ENCODE measurements at places on chromosomes 1 and 21.

GRCh38 chr1:230763927-230764591 is 16.9 kb downstream of the CAPN9 start:
- DNase-seq = no peak

GRCh38 chr1:16440470-16441281 is at the start of gene NECAP2:
Gene NECAP2 (plus strand): TSS chr1:16440724. CDS start chr1:16440762, 38 bp downstream.
- peak; percentile 90 for DNase-seq

DNA sequence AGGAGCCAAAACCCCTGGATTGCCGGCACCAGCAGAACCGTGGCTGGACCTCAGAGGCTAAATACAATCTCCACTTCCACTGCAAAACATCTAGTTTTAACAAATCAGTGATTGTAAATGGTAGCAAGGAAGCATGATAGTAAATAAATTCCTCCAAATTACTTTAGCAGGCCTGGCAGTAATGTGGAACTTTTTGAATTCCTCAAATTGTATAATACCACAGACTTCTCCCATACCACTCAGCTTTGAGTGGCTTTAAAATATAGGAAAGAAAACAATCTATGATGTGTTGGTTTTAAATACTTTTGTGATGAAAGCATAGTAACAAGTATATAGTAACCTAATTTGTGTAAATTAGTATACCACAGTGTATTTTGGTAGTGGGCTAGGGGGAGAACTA is 34.1 kb downstream of the NIBAN1 start:
- no peak for DNase-seq

GRCh38 chr1:215228193-215228592 is 145.7 kb downstream of the KCNK2 start:
- DNase-seq = no peak

DNA sequence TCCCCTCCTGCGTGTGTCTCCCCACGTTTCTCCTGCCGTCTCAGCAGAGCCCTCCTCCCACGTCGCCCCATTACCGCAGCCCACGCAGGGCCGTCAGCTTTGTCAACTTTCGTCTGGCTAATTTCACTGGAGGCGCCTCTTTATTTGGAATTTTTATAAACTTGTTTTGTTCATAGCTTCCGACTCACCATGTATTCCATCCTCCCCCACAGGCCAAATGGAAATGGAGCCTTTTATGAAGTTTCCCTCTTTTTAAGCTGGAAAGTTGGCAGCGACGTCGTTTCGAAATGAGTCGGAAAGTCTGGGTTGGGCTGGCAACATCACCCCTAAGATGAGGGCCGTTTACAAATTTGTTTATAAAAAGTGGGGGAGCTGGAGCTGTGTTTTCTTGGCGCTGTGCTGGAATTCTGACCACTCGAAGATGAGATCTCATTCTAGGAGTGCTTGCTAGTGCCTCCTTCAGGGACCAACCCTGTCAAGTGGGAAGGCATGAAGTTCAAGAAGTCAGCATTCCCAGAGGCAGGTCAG is 23.7 kb upstream of the SLC45A1 start:
- no peak for DNase-seq

DNA sequence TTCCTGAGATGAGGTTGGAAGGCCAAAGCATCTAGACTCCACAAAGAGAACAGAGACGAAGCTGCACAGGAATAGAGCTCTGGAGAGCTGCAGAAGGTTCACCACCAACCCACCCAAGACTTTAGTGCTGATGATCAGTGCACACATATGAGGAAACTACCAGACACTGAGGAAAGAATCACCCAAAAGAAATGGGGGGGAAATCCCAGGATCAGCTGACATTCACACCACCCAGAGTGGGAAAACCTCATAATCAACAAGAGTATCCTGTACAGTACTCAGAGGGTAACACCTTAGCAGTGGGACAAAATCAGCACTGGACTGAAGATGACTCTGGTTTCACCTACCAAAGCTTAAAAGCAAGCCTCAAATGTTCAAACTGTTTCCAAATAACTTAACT is 36.4 kb downstream of the DENND1B start:
- no peak for DNase-seq

DNA sequence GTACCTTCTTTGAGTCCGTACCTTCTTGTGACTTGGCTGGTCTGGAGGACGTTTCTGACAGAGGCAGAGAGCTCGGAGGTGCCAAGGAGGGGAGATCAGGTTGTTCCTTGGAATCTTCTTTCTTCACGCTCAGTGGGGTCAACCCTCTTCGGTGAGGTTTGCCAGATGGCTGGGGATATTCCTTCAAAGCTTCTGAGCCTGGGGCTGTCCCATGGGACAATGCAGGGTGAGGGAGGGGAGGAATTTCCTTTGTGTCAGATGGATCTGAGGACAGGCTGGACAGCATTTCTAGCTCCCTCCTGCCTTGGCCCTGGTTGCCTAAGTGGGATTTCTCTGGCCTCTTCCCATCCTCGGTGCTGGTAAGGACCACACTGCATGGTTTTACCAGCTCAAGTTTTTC is 95.5 kb upstream of the EDN2 start:
- no peak for DNase-seq

DNA sequence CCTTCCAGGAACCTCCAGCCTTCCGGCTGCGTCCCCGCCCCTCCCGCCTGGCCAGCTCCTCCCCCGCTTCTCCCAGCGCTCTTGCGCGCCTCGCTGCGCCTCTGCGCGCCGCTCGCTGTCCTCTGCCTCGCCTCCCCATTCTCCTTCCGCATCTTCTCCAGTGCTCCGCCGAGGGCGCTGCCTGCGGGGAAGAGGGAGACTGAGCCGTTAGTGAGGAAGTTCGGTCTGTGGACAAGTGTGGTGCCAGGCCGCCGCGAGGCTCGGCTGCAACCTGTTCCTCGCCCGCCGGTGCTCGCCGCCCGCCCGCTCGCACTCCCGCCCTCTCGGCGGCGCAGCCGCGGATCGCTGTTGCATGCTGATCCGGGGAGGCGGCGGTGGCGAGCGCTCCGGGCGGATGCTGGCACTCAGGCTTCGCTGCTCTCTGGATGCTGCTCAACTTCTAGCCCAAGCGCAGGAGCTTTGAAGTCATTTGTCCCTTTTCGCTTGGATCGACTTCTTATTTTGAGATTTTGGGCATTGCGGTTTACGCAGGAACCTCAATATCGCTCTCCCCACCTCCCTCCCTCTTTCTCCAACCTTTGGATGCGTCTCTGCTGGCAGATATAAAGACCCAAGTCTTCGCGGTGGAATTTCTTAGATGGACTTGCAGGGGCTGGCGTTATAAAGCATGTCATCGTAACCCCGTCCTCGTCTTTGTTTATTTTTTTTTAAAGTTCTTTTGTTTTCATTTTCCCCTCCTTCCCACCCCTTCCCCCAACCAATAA is 614 bp upstream of the CACNA1E start:
- DNase-seq = peak; percentile 50

- no peak for DNase-seq
Observed at GRCh38 chr1:207069061-207069460, 16.0 kb downstream of the PFKFB2 start.

DNA sequence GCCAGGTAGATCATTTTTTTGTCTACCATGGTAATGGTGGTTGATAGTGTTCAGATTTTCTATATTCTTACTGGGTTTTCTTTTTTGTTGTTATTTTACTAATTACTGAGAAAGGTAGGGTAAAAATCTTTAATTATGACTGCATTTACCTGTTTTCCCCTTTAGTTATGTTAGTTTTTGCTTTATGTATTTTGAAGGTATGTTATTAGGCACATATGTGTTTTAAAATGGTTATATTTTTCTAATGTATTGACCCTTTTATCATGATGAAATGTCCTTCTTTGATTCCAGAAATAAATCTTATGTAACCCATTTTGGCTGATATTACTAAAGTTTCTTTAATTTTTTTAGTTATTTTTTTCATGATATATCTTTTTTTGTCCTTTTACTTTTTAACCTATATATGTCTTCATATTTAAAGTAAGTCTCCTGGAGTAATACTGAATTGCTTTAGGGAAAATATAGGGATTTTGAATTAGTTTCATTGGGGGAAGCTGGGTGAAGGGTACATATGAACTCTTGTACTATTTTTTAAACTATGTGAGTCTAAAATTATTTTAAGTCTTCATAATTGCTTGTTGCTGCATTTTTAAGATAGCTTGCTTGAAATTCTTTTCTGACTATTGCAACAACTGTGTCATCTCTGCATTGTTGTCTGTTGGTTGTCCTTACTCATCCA is 22.4 kb downstream of the SLC35A3 start:
- no peak for DNase-seq

GRCh38 chr1:59150577-59151386 is 146.1 kb upstream of the FGGY start:
- no peak for DNase-seq

GRCh38 chr1:54614563-54614962 is 8.8 kb downstream of the FAM151A start:
- no peak for DNase-seq

- DNase-seq = no peak
Observed at GRCh38 chr21:42362700-42363099, 3.6 kb downstream of the TFF1 start.

DNA sequence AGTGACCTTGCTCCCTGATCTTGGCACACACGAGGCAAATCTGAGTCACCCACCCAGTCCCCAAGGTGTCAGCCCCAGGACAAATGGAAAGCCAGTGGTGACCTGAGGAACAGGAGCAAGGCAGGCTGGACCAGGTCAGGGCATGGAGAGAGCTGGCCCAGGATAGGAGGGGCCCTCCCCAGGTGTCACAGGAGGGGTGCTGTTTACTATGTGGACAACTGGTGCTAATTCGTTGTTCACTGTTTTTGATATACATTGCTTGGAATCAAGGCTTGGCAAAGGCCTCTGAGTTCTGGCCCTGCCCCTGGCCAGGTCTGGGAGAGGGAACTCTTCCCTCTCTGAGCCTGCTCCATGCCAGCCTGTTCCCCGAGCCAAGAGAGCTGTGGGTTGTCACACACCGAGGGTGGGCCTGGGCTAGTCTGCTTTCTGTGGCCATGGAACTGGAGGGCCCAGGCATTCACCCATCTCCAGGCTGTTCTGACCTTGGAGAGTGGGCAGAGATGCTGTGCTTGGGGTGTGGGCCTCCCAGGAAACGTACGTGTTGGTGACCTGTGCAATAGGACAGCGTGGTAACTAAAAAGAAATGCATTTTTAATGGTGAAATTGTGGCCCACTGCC is 41.8 kb downstream of the CRYAA start:
- DNase-seq = no peak

GRCh38 chr1:3670823-3671265 is 18.5 kb downstream of the TP73 start:
- no peak for DNase-seq

All from germinal center (tissue), 1 donor.